ENCODE measurements at places on chromosomes 16 and 17. TPM values are rescaled to one million over a fixed set of nuclear protein-coding genes. Genes with fewer than 3 reads are reported as not detected.

DNA sequence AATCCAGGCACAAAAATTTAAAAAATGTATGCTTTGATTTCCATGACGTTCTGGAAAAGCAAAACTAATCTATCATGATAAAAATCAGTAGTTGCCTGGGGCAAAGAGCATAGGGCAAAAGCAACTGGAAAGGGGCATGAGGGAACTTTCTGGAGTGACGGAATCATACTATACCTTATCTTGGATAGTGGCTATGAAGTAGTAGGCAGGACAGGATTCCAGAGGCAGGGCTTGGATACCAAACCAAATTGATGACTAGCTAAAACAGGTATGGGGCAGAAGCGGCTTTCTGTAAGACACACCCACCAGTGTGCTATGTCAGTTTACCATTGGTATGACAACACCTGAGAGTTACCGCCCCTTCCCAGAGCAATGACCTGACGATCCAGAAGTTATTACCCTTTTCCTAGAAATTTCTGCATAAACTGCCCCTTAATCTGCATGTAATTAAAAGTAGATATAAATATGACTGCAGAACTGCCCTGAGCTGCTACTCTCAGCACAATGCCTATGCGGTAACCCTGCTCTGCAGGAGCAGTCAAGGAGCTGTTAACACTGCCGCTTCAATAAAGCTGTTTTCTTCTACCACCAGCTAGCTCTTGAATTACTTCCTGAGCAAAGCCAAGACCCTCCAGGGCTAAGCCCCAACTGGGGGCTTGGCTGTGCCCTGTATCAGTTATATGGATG, 56.7 kb downstream of the CFDP1 start:
- no peak for DNase-seq

DNA sequence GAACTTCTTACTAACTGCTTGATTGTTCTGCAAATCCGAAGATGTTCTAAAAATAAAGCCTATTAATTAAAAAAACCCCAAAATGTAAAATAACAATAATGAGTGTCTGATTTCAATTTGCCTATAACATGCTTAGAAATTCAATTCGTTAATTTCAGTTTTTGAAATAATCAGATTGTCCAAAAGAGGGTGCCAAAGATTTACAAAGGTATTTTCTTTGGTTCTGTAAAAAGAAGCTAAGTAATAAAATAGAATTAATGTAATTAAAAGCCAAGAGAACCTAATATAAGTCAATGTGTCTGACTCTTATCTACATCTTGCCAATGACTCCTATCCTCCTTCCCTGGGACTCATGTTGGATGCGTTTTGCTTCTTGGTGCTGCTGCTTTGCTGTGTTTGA, 75.0 kb upstream of the CPHXL start:
- DNase-seq: no peak

- no peak for DNase-seq
Measured at GRCh38 chr17:40301315-40301714, 7.7 kb upstream of the RARA start.

DNA sequence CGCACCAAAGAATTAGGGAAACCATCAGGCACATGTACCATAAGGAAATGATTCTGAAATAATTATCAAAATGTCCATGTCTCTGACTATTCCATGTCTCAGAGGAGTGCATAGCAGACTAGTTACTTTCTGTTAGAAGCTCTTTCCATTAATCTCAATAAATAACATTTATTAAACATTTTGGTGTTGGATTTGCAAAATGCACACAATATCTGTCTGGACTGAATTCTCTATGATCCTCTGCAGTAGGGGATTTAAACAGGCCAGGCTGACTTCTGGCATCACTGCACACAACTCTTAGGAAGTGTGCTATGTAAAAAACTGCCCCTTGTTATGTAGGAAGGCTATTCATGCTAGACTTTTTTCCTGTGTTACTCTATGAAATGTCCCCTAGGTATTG, 283.3 kb upstream of the CDH5 start:
- DNase-seq: no peak

DNA sequence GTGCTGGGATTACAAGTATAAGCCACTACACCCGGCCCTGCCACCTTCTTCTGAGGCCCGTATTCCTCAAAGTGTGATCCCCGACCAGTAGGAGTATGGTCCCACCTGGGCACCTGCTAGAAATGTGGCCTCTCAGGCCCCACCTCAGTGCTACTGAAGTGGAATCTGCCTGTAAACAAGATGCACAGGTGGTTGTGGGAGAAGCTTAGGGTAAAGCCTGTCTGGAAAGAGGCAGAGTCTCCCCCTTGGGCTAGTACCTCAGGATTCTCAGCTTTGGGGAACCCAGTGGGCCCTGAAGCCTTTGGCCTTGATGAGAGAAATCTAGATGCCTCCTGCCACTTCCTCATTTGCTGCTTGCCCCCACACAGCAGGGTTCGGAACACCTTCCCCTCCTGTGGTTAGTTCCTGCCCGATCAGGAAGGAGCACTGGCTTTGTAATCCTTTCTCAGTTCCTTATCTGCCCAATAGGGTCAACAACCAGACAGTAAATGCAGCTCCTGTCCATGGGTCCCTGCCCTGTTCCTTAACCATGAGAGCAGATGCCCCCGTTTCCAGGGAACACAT, 25.2 kb downstream of the TK2 start:
- no peak for DNase-seq

GRCh38 chr17:44315760-44316731, 7.6 kb downstream of the RUNDC3A start:
- no peak for DNase-seq

- no peak for DNase-seq
Measured at GRCh38 chr16:53024045-53024444, 28.7 kb downstream of the CHD9NB start.

- peak; percentile 53 for DNase-seq
Measured at GRCh38 chr16:81445143-81445961, 744 bp downstream of the CMIP start.

DNA sequence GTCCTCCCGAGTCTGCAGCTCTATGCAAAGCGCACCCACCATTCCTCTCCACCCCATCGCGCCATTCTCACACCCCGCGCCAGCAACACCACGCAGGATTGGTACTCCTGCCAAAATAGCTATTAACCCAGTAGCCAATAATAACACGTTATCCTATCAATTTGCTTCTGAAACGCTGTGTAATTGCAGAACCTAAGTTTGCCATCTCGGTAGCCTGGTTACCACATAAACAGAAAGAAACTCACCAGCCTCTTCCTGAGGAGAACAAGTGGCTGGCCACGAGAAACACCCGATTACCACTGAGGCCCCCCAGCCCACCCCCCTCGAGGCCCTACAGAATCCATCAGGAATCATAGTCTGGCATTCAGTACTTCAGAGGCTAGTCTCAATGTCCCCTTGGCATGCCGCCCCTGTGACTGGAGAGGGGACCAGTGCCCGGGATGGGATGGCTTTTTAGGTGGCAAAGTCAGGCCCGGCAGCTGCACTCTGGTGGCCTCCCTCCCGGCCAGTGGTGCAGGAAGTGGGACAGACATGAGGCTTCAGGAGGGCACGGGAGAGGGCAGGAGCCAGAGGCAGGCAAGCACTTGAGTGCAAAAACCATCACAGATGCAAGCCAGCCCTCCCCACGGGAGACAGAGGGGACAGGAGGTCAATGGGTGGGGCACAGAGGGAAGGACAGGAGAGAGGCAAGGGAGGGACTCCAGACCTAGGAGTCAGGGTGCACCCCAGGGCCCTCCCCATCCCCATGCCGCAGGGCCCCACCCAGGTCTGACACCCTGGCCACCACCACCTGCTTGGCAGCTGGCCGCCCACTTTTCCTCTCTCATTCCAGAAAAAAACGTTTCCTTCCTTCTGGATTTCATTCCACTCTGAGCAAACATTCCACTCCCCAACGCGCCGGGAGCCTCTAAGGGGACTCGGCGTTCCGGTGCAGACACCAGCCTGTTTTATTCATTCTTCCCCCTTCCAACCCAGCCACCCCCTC, 192.5 kb downstream of the ZNF423 start:
- peak; percentile 50 for DNase-seq

Gene ARL5C
- total RNA-seq: not detected

DNA sequence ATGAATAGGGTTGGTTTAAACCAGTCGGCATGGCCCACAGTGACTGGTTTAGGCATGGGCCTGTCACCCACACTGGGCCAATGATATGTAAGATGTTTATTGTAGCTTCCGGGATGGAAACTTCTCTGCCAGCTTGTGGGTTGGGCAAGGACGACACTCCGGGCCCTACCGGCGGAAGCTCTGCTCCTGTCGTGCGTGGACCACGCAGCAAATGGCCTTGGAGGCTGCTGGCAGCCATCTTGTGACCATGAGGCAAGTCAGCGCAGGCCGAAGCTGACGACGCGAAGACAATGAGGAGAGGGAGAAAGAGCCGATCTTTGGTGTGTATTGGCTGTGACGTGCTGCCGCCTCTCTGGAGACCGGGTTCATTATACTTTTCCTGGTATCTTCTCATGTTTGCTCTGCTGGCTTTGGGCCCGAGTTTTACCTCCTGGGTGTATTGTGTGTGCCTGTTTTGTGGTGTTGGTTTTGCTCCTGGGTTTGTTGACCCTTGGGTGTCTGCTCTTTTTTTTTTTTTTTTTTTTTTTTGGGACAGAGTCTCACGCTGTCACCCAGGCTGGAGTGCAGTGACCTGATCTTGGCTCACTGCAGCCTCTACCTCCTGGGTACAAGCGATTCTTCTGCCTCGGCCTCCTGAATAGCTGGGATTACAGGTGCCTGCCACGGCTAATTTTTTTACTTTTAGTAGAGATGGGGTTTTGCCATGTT, 15.4 kb downstream of the SLC25A10 start:
- no peak for DNase-seq

Gene ADAMTS18
- total RNA-seq: 0.10 TPM

DNA sequence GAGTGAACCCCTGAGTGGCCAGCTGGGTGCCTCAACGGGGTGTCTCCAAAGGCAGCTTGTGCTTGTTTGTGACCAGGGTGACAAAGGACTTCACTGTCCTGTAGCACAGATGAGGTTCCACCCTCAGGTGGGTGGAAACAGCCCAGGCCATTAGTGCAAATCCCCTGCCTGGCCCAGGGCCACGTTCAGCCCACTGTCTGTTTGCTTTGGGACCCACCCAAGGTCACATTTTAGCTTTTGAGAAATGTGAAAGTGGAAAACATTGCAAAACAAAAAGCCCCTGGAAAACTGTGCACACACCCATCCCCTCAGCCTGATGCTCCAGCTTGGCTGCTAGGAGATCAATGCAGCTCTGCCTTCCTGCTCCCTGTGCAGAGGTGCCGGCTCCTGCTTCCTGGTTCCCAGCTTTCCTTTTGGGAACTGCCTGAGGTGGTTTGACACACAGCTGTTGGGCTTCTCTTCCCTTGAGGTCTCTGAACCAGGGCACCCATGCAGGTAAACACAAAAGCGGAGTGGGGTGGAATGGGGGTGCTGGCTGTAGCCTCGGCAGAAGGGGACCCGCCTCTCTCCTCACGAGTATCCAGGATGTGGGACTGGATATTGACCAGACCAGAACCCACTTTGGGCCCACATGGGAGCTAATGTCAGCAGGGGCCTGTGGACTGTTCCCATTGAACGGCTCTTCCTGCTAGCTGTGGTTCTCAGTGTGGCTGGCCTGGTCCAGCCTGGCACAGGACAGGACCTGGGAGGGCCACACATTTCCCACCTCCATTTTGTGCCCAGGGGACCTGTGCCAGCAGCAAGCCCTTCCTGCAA, 7.9 kb upstream of the SPHK1 start:
- DNase-seq: peak; percentile 57

- DNase-seq: peak; percentile 59
Measured at GRCh38 chr17:491086-492021, 138.7 kb upstream of the RPH3AL start.

DNA sequence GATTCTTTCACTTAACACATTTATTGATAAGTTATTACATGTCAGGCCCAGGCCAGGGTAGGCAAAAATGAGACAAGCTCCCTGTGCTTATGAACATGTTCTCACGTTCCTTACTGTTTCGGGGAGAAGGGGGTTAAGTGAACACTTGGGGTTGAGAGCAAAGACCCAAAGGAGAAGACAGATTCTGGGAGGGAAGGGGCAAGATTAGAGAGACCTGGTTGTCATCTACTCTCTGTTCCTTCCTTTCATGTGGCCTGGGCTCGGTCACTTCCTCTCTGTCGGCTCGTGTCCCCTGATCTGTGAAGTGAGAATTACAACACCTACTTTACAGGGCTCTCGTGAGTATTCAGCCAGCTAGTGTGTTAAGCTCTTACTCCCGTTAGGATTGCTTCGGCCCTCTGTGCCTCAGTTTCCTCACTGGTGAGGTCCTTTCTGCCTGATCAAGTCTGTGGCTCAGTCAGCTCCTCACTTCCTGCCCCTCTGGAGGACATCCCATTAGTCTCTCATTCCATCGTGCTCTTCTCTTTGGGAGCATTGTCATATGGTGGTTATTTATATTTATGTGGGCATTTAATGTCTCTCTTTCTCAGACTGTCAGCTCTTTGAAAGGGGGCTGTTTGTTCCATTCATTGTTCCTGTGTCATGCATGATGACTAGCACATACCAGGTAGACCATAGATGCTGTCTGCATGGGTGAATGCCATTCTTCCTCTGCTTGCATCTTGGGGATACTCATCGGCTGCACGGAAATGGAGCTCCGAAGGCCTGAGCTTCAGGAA, 38.9 kb downstream of the PLCG2 start:
- DNase-seq: no peak

DNA sequence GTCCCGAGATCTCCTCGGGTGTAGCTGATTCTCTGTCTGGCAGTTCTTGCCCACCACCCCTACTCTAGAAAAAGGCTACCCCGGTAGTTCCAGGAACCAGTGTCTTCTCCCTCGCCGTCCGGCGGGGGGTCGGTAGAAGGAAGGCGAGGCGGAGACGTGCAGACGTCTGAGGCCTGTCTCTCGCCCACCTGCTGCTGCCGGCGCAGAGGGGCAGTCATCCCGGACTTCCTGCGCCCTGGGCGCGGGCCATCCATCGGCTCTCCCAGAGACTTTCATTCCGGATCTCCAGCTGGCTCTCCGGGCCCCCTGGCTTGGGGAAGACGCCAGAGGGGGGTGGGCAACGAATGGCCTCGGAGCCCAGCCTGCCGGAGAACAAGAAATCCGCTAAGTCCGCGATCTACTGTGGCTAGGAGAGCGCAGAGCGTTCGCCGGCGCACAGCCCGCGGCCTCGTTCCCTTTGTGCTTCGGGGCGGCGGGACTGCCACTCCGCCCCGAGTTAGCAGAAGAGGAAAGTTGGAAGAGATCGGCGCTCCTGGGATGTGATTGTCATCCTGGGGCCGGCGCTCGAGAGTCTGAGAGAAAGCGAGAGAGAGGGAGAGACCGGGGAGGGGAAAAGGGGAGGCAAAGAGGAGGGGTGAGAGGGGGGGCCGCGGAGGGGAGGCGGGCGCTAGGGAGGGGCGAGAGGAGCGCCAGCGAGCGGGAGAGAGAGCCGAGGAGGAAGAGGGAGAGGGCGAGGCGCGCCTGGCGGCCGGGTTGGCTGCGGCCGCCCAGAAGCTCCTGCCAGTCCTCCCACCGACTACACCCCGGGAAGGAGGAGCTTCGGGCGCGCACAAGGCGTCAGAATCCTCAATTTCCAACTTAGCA, at the start of gene IRX5:
Gene IRX5, plus strand, starts transcription at position 861 of the 864 bp plus-strand sequence. CDS start 334 bp downstream, outside the sequence.
- peak; percentile 89 for DNase-seq

Gene KRTAP4-5
- not detected for total RNA-seq

- peak; percentile 86 for DNase-seq
Measured at GRCh38 chr17:79019632-79020584, 4.1 kb upstream of the C1QTNF1 start.

GRCh38 chr17:40538019-40538935, 27.0 kb downstream of the CCR7 start:
- DNase-seq: peak; percentile 78

Gene NTHL1
- total RNA-seq: 16.6 TPM

Gene KRTAP9-1
- not detected for total RNA-seq
